NCI-H510A (cell line): ENCODE measurements at places on chromosomes 12 and 14.

DNA sequence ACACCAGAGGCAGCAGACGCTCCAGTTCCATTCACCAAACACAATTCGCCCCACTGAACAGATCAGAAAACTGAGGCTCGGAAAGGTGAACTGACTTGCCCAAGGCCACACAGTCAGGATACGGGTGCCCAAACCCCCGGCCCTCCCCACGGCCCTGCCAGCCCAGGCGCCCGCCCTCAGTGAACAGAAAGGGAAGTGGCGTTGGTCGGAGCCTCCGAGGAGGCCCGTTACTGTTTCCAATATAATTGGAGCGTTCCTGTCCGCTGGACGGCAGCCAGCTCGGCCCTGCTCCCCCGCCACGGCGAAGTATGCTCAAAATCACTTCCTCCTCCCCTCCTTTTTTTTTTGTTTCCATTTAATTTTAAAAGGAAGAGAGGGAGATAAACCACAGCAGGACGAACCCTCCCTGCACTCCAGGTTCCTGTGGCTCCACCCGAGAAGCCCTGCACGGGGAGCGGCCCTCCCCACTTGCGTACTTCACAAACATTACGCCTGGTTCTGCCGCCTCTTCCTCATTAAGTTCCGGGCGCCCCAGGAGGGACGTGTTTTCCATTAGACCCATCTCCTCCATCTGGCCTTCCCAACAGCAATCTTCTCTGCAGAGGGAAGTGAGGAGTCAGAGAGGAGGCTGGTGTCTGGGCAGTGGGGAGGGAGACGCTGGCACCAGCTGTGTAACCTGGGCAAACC, 61.1 kb downstream of the NCOR2 start:
- peak; percentile 74 for DNase-seq

- no peak for DNase-seq
Observed at GRCh38 chr12:72300728-72301127, 28.6 kb downstream of the TRHDE start.

DNA sequence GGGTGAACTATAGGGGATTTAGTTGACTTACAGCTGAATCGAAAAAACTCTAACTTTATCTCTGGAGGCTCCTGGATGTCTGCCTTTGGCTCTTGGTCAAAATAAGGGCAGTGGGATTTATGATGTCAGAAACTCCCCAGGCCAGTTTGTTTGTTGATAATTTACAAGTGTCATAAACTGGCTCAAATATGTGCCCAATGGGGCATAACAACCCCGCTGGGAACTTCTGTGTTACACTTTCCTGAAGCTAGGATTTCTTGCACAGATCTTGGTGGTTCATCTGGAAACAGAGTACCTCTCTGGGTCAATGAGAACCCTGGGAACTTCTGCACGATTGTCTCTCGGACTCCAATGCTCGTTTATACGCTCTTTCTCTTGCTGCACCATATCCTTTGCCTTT, 58.7 kb upstream of the MUCL1 start:
- no peak for DNase-seq

DNA sequence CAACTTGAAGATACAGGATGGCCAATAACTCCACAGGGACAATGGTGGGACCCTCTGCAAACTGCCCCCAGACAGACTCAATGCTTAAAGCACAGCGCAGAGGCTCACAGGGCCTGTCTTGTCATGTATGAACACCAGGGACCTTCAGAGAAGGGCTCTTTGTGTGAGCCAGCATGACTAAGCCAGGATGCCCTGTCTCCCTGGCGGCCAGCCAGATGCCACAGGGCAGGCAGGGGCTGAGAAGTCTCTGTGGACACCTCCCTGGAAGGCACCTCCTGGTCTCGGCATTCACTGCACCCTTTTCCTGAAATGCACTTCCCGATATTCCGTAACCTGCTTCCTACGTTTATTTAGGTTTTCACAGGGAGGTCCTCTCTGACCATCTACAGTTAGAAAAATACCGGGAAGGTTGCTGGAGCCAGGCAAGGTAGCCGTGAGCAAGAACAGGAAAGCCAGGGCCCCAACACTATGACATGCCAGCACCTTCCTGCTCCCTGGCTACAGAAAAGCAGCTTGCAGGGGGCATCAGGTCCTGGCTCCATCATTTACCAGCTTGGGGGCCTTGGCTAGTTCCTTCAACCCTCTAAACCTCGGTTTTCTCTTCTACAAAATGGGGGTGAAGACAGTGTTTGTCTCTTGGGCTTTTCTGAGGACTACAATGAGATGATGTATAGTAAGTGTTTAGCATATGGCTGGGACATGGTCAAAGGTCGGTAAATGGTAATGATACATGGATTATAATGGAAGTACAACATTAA, 65.0 kb downstream of the PITPNM2 start:
- peak; percentile 77 for DNase-seq

DNA sequence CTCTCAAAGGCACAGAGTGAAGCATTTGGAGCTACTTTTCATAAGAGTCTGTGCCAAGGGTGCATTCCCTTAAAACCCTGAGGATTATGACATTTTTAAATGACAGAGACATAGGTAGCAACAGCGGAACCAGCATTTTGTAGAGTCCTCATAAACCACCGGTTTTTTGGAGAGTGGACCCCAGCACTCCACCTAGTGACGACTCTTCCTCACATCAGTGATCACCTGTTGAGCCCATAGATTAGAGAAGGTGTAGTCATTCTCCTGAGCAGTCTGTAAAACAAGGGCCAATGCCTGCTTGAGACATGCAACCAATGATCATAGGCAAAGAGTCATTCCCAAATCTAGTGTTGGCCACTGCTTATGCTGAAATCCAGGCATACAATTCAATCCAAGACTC, 399.1 kb downstream of the GXYLT1 start:
- no peak for DNase-seq

DNA sequence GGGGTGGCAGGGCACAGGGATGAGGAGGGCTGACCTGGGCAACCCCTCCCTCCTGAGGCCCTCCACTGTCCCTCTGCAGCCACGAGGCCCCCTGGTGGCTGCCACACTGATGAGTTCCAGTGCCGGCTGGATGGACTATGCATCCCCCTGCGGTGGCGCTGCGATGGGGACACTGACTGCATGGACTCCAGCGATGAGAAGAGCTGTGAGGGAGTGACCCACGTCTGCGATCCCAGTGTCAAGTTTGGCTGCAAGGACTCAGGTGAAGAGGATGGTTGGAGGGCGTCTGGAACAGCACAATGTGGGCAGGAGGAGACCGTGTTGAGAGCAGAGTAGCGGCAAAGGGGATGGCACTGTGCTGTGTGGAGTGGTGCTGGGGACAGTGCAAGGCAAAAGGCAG, 25.7 kb upstream of the LRP1-AS start:
- no peak for DNase-seq

- DNase-seq: no peak
Observed at GRCh38 chr12:27109334-27110028, 27.1 kb upstream of the C12orf71 start.

DNA sequence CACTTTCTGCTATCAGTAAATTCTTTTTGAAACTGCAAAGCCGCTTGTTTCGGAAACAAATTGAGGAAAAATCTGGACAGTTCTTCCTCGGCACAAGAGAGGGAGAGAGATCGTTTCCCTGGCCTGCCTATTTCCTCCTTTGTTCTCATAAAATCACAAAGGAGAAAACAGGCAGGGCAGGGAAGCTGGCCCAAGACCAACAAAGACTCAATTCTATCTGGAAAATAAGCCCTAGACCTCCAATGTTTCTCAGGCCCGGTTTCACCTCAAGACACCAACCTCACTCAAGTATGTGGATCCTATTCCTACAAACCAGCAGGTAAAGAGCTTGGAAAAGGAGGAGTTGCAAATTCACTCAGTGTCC, 19.5 kb downstream of the DICER1 start:
- DNase-seq: no peak

GRCh38 chr12:107602446-107602845, 83.2 kb upstream of the PWP1 start:
- DNase-seq: no peak

DNA sequence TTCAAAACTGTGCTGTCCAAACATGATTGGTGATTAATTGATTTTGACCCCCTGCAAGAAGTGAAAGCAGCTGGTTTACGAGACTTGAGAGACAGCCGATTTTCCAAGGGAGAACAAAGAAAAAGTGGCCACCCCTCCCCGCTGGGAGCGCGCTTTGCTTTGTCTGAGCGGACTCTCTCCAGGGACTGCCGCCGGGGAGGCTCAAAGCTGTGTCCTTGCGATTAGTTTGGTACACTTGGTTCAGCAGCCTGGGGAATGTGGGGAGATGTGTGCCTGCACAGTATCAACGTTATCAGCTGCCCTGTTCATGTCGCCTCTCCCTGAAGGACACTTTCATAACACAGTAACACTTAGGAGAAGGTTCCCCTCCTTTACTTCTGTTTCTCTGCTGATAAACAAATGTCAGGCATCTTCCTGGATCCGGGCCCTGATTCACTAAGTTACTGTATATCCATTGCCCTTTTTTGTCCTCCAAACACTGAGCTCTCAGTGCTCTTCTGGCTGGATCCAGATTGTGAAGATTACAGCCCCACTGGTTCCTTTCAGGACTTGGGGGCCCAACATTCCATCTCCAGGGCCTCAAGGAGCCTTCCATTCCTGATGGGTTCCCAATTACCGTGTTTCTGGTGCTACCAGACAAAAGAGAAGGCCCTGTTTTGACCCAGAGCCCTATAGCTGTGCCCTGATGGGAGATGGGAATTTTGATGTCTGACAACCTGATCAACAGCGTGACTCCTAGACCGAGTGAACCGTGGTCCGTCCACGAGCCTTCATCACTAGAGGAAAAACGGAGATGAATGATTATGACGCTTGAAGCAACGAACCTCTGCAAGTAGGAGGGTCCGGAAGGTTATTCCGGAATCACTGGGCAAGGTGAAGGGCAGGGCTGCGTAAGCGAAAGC, 31.7 kb upstream of the TUBA1C start:
- peak; percentile 22 for DNase-seq

- no peak for DNase-seq
Observed at GRCh38 chr12:128383357-128383937, 116.5 kb downstream of the TMEM132C start.

GRCh38 chr12:57176846-57177245, 29.4 kb upstream of the LRP1-AS start:
- no peak for DNase-seq

- DNase-seq: no peak
Observed at GRCh38 chr12:108770963-108771362, 39.6 kb upstream of the CORO1C start.

GRCh38 chr12:80559766-80560165, 115.7 kb downstream of the PTPRQ start:
- DNase-seq: no peak

DNA sequence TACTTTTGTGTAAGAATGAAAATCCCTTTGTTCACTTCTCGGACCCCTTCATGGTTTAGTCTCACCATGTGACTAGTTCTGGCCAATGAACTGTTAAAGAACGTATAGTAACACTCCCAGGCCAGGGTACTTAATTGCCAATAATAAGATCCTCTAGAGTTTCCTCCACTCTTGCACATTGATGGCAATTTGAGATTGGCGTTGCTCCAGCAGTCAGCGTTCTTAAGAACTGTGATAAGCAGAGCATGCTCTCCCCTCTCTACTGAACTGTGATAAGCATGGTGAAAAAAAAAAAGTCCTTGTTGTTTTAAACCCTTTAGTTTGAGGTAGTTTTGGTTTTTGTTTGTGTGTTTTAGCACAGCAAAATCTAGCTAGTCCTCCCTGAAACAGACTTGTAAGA, 854.5 kb downstream of the SLC6A15 start:
- no peak for DNase-seq

- DNase-seq: no peak
Observed at GRCh38 chr12:116308647-116309046, 31.2 kb upstream of the MED13L start.

DNA sequence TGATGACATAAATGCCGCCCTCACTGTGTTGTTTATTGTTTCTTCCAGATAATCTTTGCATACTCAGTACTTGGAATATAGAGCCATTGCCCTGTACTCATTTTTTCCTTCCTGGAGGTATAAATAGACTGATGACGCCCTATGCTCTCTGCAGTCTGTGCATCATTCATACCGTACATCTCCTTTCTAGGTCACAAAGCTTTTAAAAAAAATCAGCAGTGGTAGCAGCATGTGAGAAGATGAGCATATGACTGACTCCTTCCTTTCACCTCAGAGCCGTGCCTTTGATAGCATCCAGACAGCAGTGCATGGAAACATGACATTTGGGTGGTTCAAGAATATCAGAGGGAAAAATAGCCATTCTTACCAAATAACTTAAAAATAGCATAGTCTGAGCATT, 77.3 kb downstream of the PDE3A start:
- no peak for DNase-seq

DNA sequence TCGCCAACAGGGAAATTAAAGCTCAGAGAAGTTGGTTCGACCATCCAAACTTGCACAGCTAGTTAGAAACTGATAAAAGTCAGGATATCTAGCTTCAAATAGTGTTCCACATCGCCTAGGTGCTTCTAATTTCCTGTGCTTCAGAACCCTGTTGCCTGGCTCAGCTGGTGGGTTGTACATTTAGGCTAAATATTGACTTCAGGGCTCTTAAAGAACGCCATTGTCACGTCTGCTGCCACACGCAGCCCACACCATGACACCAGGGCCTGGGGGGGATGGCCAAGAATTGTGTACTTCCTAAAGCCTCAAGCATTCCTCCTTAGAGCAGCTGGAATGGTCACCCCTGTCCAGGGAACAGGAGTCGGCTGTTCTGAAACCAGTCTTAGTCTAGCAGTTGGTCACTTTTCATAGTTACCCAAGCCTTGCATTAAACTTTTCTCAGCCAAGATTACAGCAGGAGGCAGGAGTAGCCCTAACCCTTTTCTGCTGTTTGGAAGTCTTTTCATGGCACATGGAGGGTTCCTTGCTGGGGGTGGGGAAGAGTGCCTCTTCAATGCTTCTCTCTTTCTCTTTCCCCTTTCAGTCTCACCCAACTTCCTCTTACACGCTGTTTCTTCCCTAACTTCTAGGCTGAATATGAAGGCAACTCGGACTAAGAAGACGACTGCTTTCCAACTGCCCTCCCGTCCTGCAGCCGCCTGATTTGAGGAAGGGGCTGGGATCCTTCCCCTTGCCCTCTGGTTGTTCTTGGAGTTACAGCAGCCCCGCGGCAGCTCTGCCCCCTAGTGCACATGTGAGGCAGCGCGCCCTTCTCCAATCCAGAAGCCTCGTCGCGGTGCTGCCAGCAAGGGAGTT, 17.1 kb downstream of the FOS start:
- peak; percentile 21 for DNase-seq

DNA sequence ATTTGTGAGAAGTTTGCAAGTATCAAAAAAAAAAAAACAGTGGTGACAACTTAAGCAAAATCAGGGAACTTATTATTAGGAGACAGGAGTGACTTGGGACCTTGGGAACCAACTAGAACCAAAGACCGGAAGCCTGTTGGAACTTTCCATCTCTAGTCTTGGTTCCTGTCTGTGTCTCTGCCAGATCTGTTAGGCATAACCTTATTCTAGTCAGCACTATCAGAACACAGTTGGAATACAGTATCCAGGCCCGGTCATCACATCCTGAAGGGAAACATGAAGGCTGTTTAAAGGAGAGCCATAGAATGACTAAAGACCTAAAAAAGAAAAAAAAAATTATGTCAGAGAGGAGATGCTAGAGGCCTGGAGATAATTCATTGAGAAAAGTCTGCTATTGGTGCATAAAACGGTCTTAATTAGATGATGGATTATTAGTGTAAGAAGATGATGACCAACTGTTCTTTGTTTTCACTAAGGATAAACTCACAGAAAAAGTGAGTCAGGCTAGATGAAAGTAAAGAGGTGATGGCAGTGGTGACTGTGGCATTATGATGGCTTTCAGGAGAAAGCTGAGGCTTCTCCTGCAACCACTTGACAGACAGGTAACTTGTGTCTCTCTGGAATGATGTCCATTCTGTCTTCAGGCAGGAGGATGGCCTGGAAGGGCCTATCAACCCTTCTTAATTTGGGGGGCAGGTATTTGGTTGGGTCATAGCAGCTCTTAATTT, 28.2 kb downstream of the DACT1 start:
- DNase-seq: no peak
